Lower lobe of right lung (tissue), 2 donors: ENCODE measurements at places on chromosomes 5 and 9. TPM values are rescaled to one million over a fixed set of nuclear protein-coding genes. Genes with fewer than 3 reads are reported as not detected.

- H3K27ac ChIP-seq = no peak overlapping the region
- H3K27me3 ChIP-seq = no peaks in the 10 kb centered on the region
- no peaks in the 10 kb centered on the region for H3K36me3 ChIP-seq
- H3K4me3 ChIP-seq = no peak overlapping the region
- H3K4me1 ChIP-seq = peaks cover 9% of the 10 kb centered on the region
- no peak for DNase-seq
Observed at GRCh38 chr9:68727636-68728035, 22.6 kb downstream of the PIP5K1B start.

DNA sequence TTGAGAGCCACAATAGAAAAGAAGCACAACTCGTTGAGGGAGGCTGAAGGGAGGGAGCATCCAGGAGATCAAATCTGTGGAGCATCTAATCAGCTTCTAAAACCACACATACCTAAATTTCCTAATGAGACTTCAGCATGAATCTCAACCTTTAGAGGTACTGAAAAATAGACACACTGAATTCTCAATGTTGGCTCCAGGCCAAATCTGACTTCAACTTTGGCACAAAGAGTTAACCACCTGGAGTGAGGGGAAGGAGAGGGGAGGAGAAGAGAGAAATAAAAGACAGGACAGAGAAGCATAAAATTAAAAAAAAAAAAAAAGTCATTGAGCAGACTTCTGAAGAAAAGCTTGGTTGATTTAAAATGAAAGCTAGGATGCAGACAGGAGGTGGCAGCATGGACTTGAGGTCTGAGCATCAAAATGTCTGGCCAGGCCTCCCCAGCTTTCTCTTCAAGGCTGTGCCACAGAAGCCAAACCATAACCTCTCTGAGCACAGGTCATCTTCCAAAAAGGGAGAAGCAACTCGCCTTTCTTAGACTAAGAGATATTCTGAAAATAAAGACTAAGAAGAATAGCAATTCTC is 205.6 kb downstream of the DENND1A start:
- H3K4me3 ChIP-seq = no peak overlapping the region
- H3K27ac ChIP-seq = no peak overlapping the region
- no peaks in the 10 kb centered on the region for H3K4me1 ChIP-seq
- H3K27me3 ChIP-seq = no peaks in the 10 kb centered on the region

Gene CDKN2B-AS1
- 2.4 TPM for total RNA-seq

DNA sequence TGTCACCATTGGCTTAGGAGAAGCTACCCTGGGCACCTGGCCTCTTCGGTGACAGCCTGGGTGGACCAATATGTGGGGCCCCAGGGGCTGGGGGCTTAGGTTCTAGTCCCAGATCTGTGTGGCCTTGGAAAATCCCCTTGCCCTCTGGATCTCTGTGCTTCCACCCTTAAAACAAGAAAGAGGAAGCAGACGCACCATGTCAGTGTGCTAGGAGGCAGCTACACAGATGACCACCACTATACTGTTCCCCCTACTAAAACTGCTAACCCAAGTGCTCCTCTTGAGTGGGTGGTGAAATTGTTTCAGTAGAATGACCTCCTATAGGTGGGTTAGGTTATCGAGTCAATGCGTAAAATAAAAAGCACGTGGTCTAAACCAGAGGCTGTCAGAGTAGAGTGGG is 31.0 kb downstream of the AFAP1L1 start:
- H3K4me1 ChIP-seq = peaks cover 39% of the 10 kb centered on the region
- H3K4me3 ChIP-seq = no peak overlapping the region
- no peak overlapping the region for H3K27ac ChIP-seq

- no peak overlapping the region for H3K27ac ChIP-seq
- H3K4me3 ChIP-seq = no peak overlapping the region
- H3K27me3 ChIP-seq = no peaks in the 10 kb centered on the region
- no peaks in the 10 kb centered on the region for H3K36me3 ChIP-seq
- H3K4me1 ChIP-seq = peaks cover 15% of the 10 kb centered on the region
Observed at GRCh38 chr5:10469253-10470050, 27.8 kb downstream of the ROPN1L start.
